ENCODE measurements at places on chromosomes 11 and 22. TPM values are rescaled to one million over a fixed set of nuclear protein-coding genes. Genes with fewer than 3 reads are reported as not detected.
A peak's percentile ranks its signal among the peaks of the same experiment; 100 is the strongest.

- H3K4me3 ChIP-seq = no peak overlapping the region
- H3K27me3 ChIP-seq = no peaks in the 10 kb centered on the region
- H3K36me3 ChIP-seq = no peaks in the 10 kb centered on the region
- peak; percentile 50 for DNase-seq
These were observed 611.1 kb downstream of the SOX6 start for GRCh38 chr11:15745266-15745665.

DNA sequence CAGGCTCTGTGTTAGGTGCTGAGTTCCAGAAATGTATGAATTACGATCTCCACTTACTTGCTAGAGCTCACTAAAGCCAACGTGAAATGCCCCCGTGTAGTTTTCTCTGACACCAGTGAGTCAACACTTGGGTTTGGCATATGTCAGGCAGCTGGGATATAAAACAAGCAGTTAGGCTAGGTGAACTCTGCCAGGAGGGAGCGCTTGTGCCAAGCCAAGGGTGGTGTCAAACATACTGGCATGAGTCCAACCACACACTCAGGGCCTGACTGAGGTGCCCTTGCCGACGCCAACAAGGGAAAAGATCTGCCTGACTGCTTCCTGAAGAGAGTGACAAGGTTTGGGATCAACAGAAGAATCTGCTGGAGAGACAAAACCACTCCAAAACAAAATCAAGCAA is 167.8 kb upstream of the NARS2 start:
- DNase-seq = peak; percentile 6
- no peak overlapping the region for H3K27ac ChIP-seq
- H3K4me3 ChIP-seq = no peak overlapping the region
- peaks cover 2% of the 10 kb centered on the region for H3K4me1 ChIP-seq

DNA sequence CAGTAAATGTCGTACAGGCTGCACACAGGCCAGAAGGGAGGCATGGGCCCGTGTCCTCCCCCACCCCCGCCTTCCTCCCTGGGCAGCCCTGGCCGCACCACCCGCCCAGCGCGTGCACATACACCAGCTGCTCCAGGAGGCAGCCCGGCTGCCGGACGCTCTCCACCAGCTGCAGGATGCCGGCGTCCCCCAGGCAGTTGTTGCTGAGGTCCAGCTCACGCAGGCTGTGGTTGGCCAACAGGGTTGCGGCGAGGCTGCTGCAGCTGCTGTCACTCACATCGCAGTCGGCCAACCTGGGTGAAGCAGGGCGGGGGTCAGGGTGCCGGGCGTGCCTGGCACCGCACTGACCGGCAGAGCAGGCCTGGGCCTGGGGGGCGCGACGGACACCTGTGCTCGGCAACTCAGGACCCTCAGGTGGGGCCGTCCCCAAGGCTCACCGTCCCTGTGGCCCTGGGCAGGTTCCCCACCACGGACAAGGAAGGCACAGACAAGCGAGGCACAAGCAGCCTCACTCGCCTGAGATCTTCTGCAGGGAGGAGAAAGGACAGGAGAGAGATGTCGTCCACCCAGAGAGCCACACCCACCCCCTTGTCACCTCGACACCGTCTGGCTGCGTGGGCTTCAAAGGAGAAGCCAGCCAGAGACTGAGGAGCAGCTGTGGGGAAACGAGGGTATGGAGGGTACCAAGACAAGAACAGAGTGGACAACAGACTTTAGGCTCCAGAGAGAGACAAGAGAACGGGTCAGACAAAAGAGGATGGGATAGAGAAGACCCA is 12.1 kb downstream of the RNH1 start:
- no peak overlapping the region for H3K27ac ChIP-seq
- no peaks in the 10 kb centered on the region for H3K4me1 ChIP-seq
- H3K4me3 ChIP-seq = no peak overlapping the region
- peaks cover 69% of the 10 kb centered on the region for H3K36me3 ChIP-seq
- no peaks in the 10 kb centered on the region for H3K27me3 ChIP-seq
- no peak for DNase-seq

Gene NUP98
- total RNA-seq = 145 TPM

Gene KLHL22
- total RNA-seq = 27.1 TPM

Gene AGBL2
- total RNA-seq = 0.56 TPM
